Neural cell (in vitro differentiated cells): ENCODE measurements at places on chromosomes 16 and 17. TPM values are rescaled to one million over a fixed set of nuclear protein-coding genes. Genes with fewer than 3 reads are reported as not detected.

SNX20 gene
- polyA plus RNA-seq: not detected in 2 replicates

BLMH gene
- 44.3 and 53.7 TPM in 2 replicates for polyA plus RNA-seq

TEKT1 gene
- polyA plus RNA-seq: 0.06 TPM in 1 of 2 replicates, not detected in the other

MAPK7 gene
- polyA plus RNA-seq: 11.1 and 18.8 TPM in 2 replicates
